ENCODE measurements at places on chromosomes 16 and 17.

DNA sequence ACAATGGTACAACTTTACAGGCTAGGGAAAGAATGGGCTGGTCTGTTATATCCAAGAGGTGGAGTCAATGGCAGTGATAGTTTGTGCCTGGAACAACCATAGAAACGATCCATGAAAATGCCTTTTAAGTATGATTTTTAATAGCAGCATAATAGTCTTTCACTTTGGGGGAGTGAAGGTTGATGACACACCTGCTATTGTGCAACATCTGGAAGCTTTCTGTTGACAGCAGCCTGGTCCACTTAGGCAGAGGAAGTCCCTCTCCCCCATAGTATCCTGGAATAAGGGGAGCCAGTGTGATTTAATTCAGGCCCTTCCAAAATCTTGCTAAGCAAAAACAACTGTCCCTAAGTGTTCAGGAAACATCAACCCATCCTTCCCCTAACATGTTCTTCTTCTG, 56.3 kb upstream of the HS3ST4 start:
- DNase-seq, result no peak

- no peak for DNase-seq
Observed at GRCh38 chr17:78019976-78020716, 61.6 kb downstream of the TNRC6C start.

GRCh38 chr16:58515871-58516767, 802 bp downstream of the SETD6 start:
- peak; percentile 49 for DNase-seq

DNA sequence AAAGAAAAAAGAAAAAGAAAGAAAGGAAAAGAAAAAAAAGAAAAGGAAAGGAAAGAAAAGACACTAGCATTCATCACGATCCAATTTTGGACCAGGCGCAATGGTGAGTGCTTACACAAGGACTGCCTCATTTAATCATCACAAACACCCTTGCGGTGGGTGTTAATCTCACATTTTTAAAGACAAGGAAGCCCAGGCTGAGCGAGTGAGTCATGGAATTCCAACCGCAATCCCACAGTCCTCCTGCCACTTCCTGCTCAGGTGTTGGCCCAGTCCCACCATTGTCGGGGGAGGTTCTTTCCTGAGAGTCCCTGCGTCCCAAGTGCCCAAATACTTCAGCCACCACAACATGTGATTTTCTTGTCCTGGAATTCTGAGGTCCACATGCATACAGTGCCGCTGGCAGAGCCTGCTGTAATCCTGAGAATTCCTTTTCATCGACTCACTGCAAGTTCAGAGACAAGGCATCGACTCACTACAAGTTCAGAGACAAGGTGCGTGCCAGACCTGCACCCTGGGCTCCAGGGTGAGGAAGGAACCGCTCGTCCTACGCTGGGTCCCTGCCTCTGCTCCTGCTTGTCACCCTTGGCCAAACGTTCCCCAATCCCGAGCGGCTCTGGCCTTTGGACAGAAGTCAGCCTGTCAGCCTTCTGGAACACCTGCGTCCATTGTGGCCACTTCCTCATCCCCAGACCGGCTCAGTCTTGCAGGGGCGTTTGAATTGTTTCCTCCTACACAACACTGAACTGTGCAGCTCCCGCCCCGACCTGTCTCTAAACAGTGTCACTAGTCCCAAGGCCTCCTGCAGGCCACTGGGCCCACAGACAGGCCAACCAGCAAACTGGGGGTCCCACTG, 5.8 kb downstream of the ZG16B start:
- no peak for DNase-seq

DNA sequence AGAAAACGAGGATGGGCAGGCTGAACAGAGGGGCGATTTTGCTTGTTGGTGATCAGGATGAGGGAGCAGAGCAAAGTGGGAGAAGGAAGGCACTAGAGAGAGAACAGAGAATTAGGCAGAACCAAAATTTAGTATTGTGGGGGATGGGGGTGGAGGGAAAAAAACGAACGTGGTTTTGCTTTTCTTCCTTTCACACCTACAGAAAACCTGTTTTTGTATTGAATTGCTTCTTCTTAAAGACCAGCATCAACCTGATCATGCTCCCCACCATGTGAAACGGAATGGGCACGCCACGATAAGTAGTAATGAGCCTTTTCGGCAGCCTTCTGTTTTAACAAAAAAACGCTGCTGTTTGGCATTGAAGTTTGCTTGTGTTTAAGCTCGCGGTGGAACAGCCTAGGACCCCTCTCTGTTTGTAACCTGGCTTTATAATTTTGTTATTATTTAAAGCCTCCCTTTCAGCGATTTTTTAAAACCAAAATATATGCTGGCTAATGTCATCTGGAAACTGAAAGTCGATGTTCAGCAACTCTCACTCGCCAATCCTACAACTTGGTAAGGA, 36.8 kb downstream of the ERCC4 start:
- no peak for DNase-seq

GRCh38 chr16:79150151-79150550, 450.4 kb downstream of the MAF start:
- no peak for DNase-seq

GRCh38 chr17:79991924-79992648, 43.6 kb downstream of the TBC1D16 start:
- DNase-seq, result no peak

GRCh38 chr16:53159781-53160436, 105.1 kb downstream of the CHD9 start:
- DNase-seq, result peak; percentile 41

GRCh38 chr17:63378411-63379375, 67.4 kb downstream of the CYB561 start:
- DNase-seq, result no peak

DNA sequence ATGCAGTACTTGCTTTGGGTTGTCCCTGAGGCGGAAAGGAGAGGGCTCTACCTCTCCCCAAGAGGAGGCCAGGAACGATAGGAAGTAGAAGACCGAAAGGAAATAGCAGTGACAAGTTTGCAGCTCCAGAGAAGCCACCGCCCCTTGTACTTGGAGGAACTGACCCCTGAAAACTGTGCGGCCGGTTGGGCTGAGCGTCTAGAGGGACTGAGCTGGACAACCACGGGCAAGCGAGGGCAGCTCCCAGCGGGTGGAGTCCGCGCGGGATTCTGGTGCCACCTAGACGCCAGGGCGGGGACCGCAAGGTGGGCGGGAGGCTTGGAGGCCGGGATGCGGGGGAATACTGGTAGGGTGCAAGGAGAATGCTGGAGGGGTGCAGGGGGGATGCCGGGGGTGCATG, 1.3 kb upstream of the SLC6A4 start:
- DNase-seq, result no peak

DNA sequence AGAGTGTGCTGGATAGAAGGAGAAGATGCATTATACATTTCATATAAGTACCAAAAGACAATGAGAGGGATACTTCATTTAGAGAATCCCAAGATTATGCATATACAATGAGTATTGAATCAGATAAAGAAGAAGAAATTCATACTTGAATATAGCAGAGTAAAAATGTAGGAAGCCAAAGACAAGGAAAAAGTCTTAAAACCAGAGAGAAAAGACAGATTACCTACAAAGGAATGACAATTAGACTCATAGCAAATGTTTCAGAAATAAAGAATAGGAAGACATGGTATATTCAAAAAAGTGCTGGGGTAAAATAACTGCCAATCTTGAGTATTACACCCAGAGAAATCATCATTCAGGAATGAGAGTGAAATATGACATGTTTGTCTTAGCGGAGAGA, 6.8 kb upstream of the MSI2 start:
- DNase-seq, result no peak

- no peak for DNase-seq
Observed at GRCh38 chr17:34827008-34827407, 134.3 kb downstream of the CCT6B start.

GRCh38 chr16:65154321-65154720, 32.5 kb upstream of the CDH11 start:
- no peak for DNase-seq

- DNase-seq, result no peak
Observed at GRCh38 chr16:9996221-9996620, 186.0 kb downstream of the GRIN2A start.

GRCh38 chr17:49946208-49946607, 22.8 kb upstream of the DLX4 start:
- DNase-seq, result no peak

DNA sequence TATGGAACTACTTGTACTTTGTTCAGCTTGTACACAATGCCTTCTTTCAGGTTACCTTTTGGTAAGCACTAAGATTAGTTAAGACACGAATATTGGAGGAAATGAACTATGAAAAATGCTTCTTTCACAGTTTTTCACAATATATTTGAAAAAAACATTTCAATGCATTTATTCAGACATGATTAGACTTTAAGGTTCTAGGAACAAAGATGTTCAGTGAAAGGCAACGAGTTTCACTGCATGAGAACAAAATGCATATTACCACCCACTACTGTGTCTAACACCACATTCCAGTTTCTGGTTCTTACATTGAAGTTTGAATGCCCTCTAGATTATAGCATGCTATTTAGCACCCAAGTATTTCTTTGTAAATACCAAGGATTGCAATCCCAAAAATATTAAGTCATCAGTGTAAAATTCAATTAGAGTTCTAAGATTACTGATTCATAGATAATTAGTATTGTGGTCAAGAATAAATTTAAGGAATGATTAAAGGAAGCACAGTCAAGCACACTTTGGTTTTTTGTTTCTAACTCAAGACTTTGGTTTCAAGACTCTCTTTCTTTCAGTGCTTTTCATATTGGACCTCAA, 261.7 kb downstream of the CEP112 start:
- DNase-seq, result no peak
